Inflammatory macrophage treated with lipopolysaccharide for 4 hours (primary cell): ENCODE measurements at places on chromosomes 6 and 20.

- DNase-seq: no peak
These were observed 211.7 kb downstream of the LMBRD1 start for GRCh38 chr6:69584913-69585729.

- no peak for DNase-seq
These were observed 4.1 kb upstream of the ADRM1 start for GRCh38 chr20:62298577-62299249.

DNA sequence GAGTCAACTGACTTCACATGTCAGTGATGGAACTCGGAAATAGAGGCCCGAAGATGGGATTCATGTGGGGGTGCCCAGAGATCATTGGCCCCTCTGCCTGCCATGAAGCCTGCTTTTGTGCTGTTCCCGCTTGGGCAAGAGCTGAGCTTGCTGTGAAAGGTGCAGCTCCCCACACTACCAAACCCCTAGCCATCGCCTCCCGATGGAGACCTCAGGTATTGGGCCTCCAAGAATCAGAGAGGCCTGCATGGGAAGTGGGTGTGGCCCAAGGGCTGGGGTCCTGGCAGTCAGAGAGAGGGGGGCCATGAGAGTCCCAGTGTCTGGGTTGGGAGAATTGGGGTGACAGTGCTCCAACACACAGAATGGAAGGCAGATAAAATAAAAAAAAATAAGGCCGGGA, 160.9 kb downstream of the SOD2 start:
- no peak for DNase-seq

- no peak for DNase-seq
These were observed 41.5 kb downstream of the GRIK2 start for GRCh38 chr6:101435038-101435437.

DNA sequence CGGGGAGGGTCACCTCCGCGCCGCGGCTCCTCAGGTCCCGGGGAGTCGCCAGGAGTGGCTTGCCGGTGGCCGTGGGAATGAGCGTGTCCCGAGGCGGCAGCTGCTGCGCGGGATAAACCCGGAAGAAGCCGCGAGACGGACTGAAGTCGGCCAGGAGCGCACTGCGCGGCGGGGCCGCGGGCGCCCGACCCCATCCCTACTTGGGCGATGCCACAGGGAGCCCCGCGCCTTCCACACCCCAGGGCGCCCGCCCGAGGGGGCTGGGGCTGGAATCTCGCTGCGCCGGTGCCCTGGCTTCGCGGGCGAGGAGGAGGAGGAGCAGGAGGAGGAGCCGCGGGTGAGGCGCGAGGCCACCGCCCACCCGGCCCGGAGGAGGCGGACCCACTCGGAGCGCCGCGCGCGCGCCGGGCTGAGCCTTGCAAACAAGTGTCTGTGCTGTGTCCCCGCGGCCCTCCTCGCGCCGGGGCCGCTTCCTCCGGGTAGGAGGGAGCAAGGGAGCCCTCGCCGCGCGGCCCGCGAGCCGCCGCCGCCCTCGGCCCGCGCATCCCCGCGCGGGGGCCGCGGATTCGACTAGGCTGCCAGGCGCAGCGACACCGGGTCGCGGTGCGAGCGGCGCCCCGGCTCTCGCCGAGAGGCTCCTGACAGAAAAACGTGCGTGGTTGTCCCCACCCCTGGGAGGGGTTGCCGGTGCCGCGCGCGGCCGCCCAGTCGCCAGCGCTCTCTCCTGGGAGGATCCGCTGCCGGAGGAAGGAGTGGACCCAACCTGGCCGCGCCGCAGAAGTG, at the start of gene ZDHHC14:
Gene ZDHHC14 (plus strand): TSS at position 412 of the 783 bp plus-strand sequence.
- peak; percentile 89 for DNase-seq

GRCh38 chr20:62765432-62766070, 30.7 kb upstream of the MRGBP start:
- no peak for DNase-seq

DNA sequence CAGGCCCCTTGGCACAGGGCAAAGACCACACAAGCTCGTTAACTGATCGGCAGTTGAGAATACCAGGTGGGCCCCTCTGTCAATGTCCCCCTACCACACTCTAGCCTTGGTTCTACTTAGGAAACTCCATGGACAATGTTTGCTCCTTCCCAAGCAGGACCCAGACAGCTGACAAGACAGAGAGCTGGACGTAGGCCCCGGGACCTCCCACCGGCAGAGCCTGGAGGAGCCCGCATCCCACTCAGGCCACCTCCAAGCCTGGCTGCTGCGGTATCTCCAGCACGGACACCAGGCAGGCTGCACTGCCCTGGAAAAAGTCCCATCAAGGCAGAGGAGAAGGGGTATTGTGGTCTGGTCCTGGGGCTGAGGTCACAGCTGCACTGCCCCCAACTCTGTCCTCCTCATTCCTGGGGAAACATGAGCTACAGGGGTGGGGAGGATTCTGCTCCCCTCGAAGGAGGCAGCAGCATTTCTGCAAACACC, 6.2 kb upstream of the GRM4 start:
- no peak for DNase-seq

DNA sequence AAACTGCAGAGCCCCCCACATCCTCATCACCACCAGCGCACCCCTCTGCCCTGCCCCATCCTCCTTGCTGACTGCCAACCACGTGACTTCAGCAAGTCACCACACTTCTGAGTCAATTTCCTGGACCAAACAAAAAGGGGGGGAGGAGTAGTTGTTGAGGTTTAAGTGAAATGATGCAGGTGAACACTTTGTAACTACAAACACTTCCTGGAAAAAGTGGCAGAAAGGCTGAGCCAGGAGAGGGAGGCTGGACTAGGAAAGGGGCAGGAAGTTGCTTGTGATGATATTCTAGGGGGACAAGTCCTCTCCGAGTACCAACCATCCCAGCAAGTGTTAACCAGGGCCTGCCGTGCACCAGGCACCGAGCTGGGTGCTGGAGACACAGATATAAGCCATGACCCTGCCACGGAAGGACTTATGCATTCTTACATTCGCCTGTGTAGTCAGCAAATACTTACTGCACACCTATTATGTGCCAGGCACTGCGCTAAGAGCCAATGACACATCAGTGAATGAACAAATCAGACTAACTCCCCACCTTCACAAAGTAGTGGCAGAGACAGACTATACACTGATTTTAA, 67.3 kb downstream of the PREX1 start:
- peak; percentile 34 for DNase-seq
